ENCODE measurements at places on chromosomes 7 and 10.

DNA sequence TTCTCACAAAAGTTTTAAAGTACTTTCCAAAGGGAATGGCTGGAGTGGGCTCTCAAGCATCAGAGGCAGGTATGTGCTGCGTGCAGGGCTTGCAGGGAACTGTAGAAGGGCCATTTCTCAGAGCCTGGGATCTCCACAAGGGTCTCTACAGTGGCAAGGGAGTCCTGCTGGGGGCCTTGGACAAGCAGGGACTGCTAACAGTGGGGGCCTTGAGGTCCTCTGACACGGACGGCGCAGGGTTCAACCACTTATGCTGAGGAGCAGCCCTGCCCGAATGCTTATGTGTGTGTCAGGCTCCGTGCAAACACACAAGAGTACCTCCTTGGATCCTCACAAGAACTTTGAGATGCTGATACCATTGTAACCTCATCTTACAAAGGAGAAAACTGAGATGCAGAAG is 342.1 kb upstream of the COBL start:
- no peak overlapping the region for H3K27ac ChIP-seq
- no peaks in the 10 kb centered on the region for H3K36me3 ChIP-seq
- no peak for DNase-seq
- no peaks in the 10 kb centered on the region for H3K4me1 ChIP-seq
- no peak overlapping the region for H3K4me3 ChIP-seq

- H3K36me3 ChIP-seq: no peaks in the 10 kb centered on the region
- DNase-seq: no peak
- H3K4me3 ChIP-seq: no peak overlapping the region
- no peak overlapping the region for H3K27ac ChIP-seq
These were observed 24.9 kb downstream of the MTURN start for GRCh38 chr7:30159698-30160143.

DNA sequence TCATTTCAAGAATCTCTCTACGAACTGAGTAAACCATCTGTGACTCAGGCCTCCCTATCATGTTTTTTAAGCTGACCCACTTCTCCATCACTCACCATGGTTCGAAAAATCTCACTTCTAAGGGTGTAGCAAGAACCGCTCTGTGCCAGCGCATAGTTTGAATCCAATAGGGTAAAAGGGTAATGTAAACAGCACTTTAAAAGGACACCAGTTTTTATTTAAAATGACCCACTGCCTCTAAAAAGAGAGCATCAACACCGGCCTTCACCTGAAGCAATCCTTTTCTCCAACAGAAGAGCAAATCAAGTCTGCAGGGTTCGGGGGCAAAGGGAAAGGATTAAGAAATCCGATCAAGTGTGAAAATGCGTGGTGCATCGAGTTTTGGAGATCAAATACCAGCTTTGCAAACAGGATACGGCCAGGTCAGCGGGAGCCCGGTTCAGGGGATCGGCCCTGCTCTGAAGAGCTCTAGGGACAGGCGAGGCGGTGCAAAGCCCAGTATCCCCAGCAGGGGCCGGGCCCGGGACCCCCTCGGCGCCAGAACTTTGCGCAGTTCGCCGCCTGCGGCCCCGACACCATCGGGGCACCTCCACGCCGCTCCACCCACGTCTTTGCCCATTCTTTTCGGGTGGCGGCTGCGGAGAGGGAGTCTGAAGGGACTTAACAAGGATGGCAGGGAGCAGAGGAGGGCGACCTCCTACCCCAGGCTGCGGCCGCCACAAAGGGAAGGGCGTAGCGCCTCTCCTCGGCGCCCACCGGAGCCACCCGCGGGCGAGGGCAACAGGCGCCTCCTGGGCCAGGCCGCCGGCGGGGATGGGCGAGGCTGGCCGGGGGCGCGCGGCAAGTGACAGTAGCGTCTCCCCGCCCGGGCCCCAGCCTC is 842 bp downstream of the NMT2 start:
- DNase-seq: peak; percentile 46
- peak overlapping the region; percentile 86 for H3K27ac ChIP-seq
- no peaks in the 10 kb centered on the region for H3K27me3 ChIP-seq
- no peaks in the 10 kb centered on the region for H3K36me3 ChIP-seq
- peaks cover 27% of the 10 kb centered on the region for H3K4me1 ChIP-seq

DNA sequence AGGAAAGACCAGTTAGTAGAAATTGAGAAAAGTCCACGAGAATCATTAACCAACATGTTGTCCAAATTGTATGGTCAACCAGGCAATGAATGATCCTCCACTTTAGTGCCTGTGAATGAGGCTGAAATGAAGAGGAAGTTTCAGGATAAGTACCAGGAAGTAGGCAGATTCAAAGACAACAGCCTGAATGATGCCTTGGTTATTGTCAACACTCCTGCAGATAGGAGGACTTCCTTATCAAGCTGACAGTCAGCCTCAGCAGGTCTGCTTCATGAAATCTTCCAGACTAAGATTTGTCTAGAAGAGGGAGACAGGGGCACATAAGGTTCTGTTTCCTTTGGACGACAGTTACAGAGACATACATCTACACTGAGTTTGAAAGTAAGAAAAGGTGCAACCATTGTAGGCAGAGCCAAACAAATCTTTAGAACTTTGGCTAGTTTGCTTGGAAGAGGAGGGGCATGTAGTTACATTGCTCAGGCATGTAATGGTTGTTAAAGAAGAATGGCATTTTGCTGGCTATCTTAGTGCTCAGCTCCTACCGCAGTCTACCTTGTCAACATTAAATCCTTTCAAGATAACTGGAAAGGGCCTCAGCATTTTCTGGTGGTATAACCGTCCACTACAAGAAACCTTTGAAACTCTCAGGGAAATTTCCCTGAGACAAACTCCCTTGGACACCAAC is 81.4 kb downstream of the ABI1 start:
- H3K27ac ChIP-seq: no peak overlapping the region
- H3K36me3 ChIP-seq: no peaks in the 10 kb centered on the region
- no peaks in the 10 kb centered on the region for H3K27me3 ChIP-seq
- peaks cover 6% of the 10 kb centered on the region for H3K4me1 ChIP-seq
- no peak overlapping the region for H3K4me3 ChIP-seq

GRCh38 chr7:11436316-11436715 is 395.7 kb downstream of the THSD7A start:
- no peak overlapping the region for H3K4me3 ChIP-seq
- no peak overlapping the region for H3K27ac ChIP-seq
- no peaks in the 10 kb centered on the region for H3K36me3 ChIP-seq
- DNase-seq: no peak
- H3K27me3 ChIP-seq: no peaks in the 10 kb centered on the region
- H3K4me1 ChIP-seq: no peaks in the 10 kb centered on the region

DNA sequence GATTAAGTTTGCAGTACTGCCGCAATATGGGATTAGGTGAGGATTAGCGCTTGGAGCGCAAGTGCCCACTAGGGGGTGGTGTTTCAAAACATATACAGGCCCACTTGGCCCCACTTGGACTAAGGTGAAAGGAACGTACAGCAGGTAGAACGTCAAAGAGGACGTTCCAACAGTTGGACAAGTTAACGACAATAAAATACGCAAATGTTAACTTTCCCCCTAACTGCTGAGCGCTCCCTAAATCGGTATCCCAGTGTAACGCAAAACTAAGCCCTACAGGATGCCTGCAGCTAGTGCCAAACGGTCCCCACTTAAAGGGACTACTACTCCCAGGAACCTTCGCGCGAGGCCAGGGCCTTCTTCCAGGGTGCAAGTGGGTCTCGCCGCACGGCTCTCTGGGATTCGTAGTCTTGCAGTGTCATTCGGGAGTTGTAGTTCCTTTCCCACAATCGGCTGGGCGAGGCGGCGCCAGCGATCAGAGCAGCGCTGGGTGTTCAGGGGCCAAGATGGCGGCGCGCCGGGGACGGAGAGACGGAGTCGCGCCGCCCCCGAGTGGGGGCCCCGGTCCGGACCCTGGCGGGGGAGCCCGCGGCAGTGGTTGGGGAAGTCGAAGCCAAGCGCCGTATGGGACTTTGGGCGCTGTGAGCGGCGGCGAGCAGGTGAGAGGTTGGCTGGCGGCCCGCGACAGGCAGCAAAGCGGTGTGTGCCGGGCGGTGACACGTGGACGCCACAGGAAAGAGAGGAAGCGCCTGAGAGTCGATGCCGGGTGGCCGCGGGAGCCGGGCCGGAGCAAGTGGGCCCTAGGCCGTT is at the start of gene PPRC1:
TSS of gene PPRC1 (plus strand) at position 478 of the 810 bp plus-strand sequence. CDS start at position 507, 29 bp downstream.
- peak; percentile 99 for DNase-seq
- peak within 1 kb of the TSS; percentile 67 for H3K27ac ChIP-seq
- no peaks in the 10 kb centered on the region for H3K27me3 ChIP-seq
- peaks cover 24% of the 10 kb centered on the region for H3K4me1 ChIP-seq
- H3K4me3 ChIP-seq: peak within 1 kb of the TSS; percentile 79

DNA sequence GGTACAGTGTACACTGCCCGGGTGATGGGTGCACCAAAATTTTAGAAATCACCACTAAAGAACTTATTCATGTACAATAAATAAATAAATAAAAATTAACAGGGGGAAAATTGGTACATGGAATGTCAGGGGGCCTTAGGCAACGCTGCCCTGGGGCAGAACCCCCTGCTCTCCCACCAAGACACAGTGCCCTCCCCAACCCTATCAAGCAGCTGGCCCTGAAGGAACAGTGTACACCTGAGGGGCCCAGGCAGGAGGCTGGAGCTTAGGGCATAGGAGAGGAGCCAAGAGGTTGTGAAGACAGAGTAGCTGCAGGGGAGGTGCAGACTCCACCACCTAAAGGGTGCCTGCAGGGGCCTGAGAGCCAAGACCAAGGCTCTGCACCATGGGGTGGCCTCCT is 128.8 kb downstream of the BMS1 start:
- H3K36me3 ChIP-seq: no peaks in the 10 kb centered on the region
- DNase-seq: no peak
- H3K4me3 ChIP-seq: no peak overlapping the region
- no peaks in the 10 kb centered on the region for H3K4me1 ChIP-seq
- H3K27me3 ChIP-seq: no peaks in the 10 kb centered on the region
- H3K27ac ChIP-seq: no peak overlapping the region

DNA sequence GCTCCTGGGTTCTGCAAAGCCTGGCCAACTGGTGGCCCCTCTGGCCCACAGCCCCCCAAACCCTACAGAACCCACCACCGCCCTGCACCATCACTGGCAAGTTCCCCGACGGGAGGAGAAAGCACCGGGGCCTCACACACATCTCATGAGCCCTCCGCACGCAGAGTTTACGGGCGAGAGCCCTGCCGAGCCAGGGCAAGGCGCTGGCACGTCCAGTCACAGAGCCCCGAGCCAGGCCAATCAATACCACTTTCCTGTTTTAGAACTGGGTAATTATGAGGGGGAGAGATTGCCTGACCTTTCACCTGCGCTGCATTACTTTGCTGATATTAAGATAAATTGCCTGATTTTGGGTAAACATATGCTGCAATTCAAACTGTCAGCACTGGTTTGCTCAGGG is 113.3 kb downstream of the EBF3 start:
- no peaks in the 10 kb centered on the region for H3K27me3 ChIP-seq
- H3K36me3 ChIP-seq: no peaks in the 10 kb centered on the region
- H3K4me1 ChIP-seq: no peaks in the 10 kb centered on the region
- no peak for DNase-seq
- H3K4me3 ChIP-seq: no peak overlapping the region
- no peak overlapping the region for H3K27ac ChIP-seq

- no peaks in the 10 kb centered on the region for H3K27me3 ChIP-seq
- H3K4me3 ChIP-seq: no peak overlapping the region
- no peak for DNase-seq
- no peaks in the 10 kb centered on the region for H3K36me3 ChIP-seq
These were observed 58.5 kb downstream of the NKX6-2 start for GRCh38 chr10:132727411-132727810.

DNA sequence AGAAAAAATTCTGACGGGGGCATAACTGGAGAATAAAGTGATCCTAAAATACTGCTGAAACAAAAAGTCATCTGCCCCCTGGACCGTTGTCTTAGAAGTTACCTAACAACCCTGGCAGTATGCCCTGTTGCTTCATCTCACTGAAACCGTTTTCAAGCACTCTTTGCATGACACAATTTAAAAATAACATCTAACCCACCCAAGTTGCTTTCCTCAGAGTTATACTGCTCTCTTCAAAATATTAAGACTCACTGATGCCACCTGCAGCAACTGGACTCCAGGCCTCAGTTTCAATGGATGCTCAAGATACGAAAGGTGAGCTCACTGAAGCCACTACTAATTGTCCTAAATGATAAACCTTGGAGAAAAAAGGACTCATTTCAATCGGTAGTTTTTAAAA is 57.4 kb downstream of the CDK6 start:
- H3K36me3 ChIP-seq: no peaks in the 10 kb centered on the region
- no peaks in the 10 kb centered on the region for H3K27me3 ChIP-seq
- peaks cover 17% of the 10 kb centered on the region for H3K4me1 ChIP-seq
- peak; percentile 44 for DNase-seq
- no peak overlapping the region for H3K4me3 ChIP-seq

GRCh38 chr7:49520951-49521350 is 252.5 kb upstream of the VWC2 start:
- no peaks in the 10 kb centered on the region for H3K4me1 ChIP-seq
- H3K27ac ChIP-seq: no peak overlapping the region
- H3K36me3 ChIP-seq: no peaks in the 10 kb centered on the region
- DNase-seq: no peak
- no peak overlapping the region for H3K4me3 ChIP-seq

- no peaks in the 10 kb centered on the region for H3K4me1 ChIP-seq
- no peaks in the 10 kb centered on the region for H3K27me3 ChIP-seq
- no peak overlapping the region for H3K27ac ChIP-seq
- peaks cover 3% of the 10 kb centered on the region for H3K36me3 ChIP-seq
These were observed 154.7 kb downstream of the MGMT start for GRCh38 chr10:129621693-129622092.

DNA sequence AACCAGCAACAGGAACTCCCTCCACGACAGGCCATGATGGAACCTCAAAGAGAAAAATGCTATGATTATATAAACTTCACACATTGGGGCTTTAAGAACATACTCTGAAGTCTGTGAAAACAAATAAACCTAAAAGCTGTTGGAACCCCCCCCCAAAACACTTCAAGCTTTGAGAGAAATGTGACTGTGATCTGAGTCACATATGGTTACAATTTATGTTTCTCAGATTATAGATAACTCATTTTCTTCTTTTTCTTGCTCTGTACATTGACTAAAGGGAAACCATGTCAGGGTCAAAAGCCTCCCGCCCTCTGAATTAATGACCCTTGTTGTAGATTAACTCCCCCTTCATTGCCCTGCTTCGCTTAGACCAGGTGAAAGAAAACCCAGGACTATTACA is 15.8 kb downstream of the VOPP1 start:
- no peaks in the 10 kb centered on the region for H3K4me1 ChIP-seq
- H3K36me3 ChIP-seq: no peaks in the 10 kb centered on the region
- no peak overlapping the region for H3K27ac ChIP-seq
- no peaks in the 10 kb centered on the region for H3K27me3 ChIP-seq
- DNase-seq: no peak

DNA sequence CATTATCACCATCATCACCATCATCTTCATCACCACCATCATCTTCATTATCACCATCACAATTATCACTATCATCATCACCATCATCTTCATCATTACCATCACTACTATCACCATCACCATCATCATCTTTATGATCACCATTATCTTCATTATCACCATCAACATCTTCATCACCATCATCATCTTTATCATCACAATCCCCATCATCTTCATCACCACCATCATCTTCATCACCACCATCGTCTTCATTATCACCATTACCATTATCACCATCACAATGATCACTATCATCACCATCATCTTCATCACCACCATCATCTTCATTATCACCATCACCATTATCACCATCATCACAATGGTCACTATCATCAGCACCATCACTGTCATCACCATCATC is 621.1 kb downstream of the PTPRN2 start:
- DNase-seq: no peak
- H3K36me3 ChIP-seq: no peaks in the 10 kb centered on the region
- no peak overlapping the region for H3K27ac ChIP-seq
- H3K4me3 ChIP-seq: no peak overlapping the region
- no peaks in the 10 kb centered on the region for H3K27me3 ChIP-seq

- H3K27me3 ChIP-seq: peaks cover 7% of the 10 kb centered on the region
- H3K4me3 ChIP-seq: no peak overlapping the region
- H3K36me3 ChIP-seq: no peaks in the 10 kb centered on the region
- no peaks in the 10 kb centered on the region for H3K4me1 ChIP-seq
- DNase-seq: no peak
These were observed 83.7 kb upstream of the PPP2R2D start for GRCh38 chr10:131816941-131817700.
